ENCODE measurements at places on chromosomes 1 and 21.

GRCh38 chr1:9867408-9868243 lies 42.4 kb downstream of the CTNNBIP1 start:
- DNase-seq, result peak; percentile 70

GRCh38 chr1:60118085-60118484 lies 44.5 kb upstream of the C1orf87 start:
- no peak for DNase-seq

DNA sequence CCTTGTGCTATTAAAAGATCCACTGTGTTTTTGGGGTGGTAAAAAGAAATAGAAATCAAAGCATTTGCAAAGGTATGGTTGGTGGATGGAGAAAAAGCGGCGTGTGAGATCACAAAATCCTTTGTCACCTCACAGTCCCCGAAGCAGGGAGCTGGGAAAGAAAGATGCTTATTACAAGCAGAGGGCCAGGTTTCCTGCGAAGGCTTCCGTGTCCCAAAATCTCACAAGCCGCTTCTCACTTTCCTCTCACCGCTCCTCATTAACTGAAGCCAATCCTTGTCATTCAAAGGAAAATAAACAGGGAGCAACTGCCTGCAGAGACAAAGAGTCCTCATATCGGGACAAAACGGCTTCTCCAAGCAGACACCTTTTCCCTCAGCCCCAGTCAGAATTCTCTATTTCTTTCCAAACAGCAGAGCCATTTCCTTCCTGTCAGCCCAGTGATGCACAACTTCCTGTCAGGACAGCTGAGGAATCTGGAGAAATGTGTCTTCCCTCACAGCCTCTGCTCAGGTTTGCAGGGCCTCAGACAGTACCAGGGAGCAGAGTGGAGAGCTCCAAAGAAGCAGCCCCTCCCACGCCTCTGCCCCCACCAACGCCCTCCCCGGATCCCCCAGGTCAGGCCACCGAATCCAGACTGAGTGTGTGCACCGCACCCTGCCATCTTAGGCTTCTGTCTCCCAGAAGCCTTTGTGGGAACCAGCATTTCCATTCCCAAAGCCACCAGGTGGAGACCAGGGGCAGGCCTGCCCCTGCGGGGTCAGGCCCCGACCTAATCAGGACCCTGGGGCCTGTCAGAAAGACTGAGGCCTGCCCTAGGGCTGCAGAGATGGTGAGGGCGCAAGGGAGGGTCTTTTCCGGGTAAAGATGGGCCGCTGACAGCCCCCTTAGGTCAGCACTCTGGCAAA lies 29.6 kb downstream of the KCNN3 start:
- no peak for DNase-seq

DNA sequence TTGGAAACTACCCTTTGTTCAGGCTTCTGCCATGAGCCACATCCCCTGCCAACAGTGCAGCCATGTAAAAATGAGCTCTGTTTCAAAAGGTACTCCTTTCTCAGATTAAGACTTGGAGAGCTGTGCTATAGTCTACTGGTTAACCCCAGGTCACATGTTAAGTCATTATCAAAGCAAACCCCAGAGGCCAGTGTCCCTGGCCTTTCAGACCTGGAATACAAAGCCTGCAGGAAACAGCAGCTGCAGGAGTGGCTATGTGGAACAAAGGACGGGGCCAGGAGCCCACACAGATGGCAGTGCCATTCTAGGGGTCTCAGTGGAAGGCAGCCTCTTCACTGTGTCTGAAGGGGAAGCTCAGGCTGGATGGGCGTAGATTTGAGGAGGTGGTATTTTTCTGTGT lies 6.7 kb downstream of the ZNF496 start:
- DNase-seq, result no peak

- no peak for DNase-seq
These were observed 165.6 kb downstream of the PHTF1 start for GRCh38 chr1:113593550-113594297.

- DNase-seq, result no peak
These were observed 91.3 kb downstream of the RPE65 start for GRCh38 chr1:68358439-68358838.

- DNase-seq, result no peak
These were observed 11.5 kb upstream of the TMEM51 start for GRCh38 chr1:15141935-15142539.

GRCh38 chr1:4624801-4625200 lies 29.6 kb upstream of the AJAP1 start:
- DNase-seq, result no peak

DNA sequence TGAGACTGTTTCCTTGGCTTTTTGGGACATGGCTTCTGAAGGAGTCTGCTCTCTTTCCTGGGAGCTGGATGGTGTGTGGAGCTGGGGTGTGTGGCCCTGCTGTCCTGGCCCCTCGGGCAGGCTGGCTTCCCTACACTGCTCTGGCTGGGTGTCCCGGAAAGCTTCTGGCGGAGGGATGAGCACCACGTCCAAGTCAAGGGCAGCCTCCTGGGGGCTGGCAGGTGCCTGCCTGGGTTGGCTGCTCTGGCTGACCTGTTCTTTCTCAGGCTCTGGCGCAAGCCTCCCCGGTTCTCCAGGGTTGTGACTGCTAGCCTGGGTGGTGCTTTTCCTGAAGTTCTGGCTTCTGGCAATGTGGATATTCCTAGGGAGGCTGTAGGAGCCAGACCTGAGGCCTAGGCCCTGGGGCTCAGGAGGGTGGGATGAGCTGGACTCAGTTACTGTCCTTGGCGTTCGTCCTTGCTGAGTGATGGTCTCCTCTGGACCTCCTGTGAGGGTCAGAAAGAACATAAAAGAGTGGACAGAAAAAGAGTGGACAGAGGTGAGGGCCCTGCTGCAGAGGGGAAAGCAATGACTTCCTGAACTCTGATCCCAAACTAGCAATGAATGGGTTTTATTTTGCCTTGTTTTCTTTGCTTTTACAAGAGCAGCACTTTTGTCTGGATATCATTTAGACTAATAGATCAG lies 9.4 kb downstream of the C1orf116 start:
- no peak for DNase-seq

DNA sequence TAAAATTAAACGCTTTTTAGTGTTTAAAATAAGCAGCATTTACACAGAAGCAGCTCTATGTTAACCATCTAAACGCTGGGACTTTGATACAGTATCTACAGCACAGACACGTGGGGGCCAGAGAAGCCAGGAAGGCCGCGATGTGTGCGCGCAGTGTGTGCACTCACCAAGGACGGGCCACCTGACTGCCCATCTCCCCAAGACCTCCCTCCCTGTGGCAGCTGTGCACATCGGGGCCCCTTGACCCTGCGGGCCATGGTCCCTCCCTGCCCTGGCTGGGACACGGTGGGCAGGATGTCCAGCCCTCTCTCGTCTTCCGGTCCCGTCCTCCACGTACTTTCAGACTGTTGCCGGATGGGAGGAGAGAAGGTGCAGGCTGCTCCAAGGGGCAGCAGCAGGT lies 4.2 kb downstream of the TAS1R3 start:
- no peak for DNase-seq

DNA sequence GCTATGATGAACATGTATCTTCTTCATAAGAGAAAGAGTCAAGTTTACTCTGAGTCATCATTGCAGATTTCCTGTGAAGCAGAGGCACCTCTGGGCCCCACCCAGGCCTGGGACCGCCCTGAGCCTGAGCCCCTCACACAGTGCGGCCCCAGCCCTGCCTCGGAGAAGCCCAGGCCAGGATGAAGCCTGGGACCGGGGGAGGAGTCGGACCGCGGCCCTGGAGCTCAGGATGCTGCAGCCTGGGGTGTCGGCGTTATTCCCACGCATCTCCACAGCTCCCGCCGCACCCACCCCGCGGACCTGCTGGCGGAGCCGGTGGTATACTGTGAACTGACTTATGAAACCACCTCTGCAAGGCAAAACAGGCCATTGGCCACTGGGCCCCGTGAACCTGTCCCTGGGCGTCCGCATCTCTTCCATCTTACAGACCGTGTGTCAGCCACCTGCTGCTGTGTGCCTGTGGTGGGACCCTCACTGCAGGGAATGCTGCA lies 2.4 kb upstream of the COL6A1 start:
- no peak for DNase-seq

- no peak for DNase-seq
These were observed 877.7 kb downstream of the MRPL39 start for GRCh38 chr21:24729568-24729967.

DNA sequence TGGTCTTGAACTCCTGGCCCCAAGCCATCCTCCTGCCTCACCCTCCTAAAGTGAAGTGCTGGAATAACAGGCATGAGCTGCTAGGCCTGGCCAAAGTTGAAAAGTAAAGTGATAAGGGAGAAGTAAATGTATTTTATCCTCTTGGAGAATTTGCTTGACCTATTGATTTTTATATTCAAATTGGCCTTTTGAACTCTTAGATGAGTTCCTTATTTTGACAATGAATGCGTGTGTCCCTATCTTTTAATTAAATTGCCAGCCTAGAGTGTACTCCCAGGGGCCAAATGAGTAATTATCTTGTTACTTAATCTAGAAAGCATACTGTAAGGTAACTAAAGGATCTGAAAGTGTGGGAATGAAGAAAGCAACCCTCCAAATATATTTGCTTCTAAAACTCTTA lies 11.4 kb downstream of the RNF11 start:
- DNase-seq, result no peak

DNA sequence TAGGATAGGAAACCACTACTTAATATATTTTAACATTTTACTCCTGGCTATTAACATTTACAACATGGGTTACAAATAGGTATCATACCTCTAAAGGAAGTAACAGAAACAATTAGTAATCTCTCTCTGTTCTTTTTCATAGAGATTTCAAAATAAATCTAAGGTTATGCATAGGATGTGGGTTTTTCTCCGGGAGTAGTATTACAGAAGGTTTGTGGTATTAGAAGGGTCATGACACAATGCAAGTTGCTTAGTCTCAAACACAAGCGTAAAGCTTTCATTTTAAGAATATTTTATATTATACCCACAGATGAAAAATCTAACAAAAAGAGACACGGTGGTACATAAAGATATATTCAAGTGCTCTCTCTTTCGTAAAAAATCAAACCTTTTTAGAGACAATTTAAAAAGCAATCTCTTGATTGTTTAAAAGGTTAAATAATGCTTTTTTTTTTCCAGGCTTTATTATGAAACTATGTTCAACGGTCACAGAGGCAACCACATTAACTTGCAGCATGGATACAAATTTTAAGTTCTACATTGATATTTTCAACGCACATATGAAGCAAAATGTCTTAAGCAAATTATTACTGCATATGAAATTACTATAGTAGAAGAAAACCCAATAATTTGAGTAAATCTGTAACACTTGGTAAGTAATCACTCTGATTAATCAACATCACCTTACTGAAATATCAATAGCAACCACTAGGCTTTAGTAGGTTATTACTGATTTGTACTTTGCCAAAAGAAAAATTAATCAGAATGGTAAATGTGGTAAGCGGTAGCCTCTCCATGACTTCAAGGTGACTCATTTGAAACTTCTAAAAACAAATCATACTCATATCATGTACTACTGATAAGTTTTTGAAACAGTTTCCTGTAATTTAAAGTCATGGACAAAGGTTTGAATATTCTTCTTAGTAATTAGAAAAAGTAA lies 97.4 kb upstream of the GFI1 start:
- no peak for DNase-seq

DNA sequence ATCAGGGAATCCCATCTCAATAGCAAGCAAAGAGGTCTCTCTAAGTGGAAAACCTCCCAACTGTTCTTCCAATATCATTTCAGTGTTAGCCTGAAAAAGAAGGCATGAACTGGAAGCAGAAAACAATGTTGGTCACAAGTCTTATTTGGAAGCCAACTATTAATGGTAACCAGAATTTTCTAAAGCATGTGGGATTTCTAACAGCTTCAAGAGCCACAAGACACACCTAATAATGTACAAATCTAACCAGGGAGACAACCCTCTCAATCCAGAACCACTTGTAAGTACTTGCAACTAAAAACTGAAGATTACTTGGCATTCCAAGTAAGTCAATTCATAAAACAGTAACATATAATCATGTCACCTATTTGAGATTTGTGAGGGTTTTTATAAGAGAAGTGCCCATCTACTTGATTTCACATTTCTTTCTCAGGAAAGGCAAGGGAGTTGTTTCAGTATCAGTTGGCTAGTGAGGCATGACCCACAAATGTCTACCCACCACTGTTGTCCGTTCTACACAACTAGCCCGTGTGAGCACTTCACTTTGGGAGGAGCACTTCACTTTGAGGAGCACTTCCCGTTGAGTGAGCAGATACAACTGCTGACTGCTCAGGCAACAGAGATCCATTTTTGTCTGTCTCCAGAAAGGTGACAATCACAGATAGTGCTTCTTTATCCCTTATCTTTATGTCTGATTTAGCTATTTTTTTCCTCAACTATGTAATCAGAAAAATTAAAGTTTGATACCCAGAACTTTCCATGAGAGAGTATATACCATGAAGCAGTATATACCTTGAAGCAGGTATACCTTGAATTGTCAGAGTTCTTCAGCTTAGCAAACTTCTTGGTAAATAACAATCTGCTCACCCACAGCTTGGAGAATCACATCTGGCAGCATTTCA lies 11.1 kb downstream of the STX6 start:
- no peak for DNase-seq

DNA sequence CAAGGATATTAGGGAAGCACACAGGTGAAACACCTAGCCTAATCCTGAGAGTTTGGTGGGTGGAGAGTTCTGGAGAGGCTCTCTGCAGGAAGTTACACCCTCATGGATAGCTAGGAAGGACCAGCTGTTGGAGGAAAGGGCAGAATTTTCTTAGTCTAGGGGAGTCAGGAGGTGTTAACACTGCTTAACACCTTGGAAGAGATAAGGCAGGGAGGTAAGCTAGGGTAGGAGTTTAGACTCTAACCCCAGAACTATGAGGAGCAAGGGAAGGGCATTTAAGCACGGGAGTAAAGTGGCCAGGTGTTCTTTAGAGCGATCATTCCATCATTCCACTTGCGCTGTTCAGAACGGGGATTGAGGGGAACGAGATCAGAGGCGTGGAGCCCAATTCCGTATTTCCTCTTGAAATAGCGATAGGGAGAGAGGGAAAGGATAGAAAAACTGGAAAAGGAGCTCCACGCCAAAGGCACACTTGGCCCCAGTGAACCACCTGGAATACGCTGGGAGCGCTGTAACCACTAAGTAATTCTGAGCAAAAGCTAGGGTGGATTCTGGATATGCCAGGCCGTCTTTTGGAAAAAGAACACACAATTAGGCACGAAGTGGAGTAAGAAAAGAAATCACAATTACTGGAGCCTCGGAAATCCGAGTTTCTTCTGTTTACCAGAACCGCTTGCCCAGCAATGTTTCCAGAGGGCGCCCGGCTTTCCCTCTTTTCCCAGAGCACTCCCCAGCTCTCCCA lies 1.5 kb upstream of the GPR137B start:
- no peak for DNase-seq

DNA sequence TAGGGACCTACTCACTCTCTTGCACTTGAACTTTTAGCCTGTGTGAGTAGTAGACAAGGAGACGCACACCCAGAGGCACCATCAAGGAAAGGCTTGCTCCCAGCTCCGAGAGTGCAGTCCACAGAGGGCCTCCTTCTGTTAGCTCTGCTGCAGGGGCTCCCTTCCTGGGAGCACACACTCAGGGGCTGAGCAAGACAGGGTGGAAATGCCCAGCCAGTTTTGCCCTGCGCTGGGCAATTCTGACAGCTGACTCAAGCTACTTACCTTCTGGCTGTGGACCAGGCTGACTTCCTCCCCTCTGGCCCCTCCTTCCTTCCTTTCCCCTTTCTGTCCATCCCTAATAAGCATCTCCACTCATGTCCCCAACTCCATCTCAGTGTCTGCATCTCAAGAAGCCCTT lies 449.1 kb downstream of the PTPRU start:
- DNase-seq, result no peak

GRCh38 chr1:56585985-56586384 lies 6.6 kb upstream of the PLPP3 start:
- DNase-seq, result no peak

Data from NCI-H1436 (cell line).